Activated CD4-positive, alpha-beta T cell treated with anti-CD3 and anti-CD28 coated beads, Interleukin-10, Interleukin-2, amounts not matched to agents 100 ng/mL and 50 ng/mL, durations not matched to agents 16 hours and 8 hours (primary cell): ENCODE measurements at places on chromosomes 11 and 22.

GRCh38 chr11:71190551-71190950, 61.8 kb downstream of the SHANK2 start:
- DNase-seq = no peak

DNA sequence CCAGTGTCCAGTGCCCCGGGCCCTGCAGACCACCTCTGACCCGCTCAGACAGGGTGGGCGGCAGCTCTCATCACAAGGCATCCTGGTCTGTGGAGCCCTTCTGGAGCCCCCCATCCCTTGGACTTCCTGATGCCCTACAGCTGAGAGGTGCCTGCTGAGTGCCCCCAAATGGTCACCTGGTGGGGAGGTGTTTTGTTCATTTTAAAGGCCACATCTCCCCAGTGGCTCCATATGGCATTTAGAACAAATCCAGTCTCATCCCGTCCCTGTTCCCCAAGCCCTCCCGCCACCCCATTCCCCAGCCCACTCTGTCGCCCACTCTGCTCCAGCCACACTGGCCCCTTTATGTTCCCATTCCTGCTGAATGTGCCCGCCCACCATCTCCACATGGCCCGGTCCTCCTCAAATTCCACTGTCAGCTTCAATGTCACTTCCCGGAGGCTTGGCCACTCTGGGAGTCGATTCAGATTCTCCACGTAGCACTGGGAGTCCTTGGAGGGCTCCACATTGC, 32.8 kb downstream of the OSBPL5 start:
- DNase-seq = no peak

DNA sequence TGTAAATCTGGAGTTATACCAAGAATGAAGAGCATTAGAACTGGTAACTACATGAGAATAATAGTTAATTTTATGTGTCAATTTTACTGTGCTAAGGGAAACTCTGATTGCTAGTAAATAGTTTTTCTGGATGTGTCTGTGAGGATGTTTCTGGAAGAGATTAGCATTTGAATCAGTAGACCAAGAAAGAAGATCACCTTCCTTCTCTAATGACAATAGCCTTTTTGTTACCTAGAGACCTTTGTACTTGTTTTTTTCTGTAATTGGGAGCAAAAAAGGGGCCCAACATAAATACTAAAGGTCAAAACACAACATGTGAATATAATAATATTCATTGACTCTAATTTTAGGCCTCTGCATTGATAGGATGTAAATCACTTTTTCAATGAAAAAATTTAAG, 100.6 kb downstream of the DLG2 start:
- no peak for DNase-seq

DNA sequence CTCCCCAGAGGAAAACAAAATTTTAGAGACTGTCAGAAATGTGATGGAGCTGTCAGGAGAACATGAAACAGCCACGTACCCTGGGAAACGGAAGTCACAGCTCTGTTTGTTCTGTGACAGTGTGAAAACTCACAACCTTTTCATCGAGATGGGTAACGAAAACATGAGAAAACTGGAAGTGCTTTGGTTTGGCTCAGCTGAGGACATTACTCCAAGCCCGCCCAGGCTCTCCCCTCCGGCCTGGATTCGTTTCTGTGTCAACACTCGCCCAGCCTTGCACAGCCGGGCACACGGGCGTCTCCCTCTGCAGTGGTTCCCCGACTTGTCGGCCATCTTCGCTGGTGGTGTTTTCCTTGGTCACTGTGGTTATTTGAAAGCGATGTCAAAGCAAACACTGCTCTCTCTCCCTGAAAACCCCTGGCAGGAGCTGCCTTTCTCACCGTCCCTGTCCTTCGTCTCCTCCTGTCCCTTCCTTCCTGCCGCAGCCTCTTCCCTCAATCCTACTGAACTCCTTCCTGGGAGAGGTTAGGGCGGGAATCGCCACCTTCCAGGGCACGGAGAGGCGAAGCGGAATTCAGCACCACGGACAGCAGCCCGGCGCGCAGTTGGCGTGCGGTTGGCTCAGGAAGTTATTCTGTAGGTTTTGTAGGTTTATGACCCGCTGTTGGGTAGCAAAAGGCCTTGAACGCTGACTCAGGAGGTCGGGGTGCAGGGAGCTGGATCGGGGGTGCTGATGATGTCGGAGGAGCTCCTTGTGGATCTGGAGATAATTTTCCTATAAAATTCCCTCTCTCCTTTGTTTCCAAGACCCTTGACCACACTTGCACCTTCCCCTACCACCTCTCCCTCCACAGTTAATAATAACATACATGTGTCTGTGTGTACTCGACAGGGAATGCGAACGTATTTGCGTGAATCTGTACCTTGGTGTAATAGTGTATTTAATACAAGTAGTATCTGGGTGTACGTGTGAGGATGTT, 13.1 kb upstream of the RPS19BP1 start:
- peak; percentile 56 for DNase-seq

GRCh38 chr11:47916361-47916841, 64.0 kb upstream of the PTPRJ start:
- no peak for DNase-seq

DNA sequence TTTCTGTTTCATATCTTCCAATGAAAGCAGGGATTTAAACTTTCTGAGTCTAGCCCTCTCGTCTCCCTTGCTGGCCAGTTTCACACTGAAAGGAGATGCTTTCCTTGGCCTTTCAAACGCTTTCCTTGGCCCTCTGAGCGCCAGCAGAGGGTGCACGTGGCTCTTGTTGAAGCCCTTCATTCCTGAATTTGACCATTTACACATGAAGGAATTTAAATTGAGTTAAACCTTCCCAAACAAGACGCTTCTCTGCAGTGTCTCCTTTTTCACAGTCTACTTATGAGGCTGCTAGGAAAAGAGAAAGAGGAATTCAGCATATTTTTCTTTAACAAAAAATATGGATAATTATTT, 21.6 kb downstream of the NNMT start:
- DNase-seq = no peak
